WERI-Rb-1 (cell line): ENCODE measurements at places on chromosomes 2 and 18.
A peak's percentile ranks its signal among the peaks of the same experiment; 100 is the strongest.

DNA sequence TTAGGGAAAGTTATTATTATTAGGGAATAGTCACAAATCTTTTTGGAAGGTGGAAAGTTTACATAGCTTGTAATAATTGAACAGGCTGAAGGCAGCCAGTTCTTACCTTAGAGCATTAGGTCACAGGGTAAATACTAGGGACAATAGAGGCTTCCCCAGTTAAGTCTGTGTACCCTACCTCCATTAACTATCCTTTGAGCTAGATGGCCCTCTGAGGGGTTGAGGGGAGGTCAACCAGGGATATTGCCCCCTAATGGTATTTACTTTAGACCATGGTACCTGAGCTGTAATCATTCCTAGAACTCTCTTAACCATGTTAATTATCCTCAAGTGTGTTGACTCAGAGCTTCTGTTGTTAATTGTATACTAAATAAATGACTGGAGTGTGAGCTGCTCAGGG lies 120.5 kb upstream of the SCN7A start:
- DNase-seq: no peak

GRCh38 chr2:23083966-23084365 lies 301.0 kb upstream of the KLHL29 start:
- no peak for DNase-seq

- peak; percentile 46 for DNase-seq
Observed at GRCh38 chr2:238060096-238060541, 682 bp upstream of the SCLY start.

DNA sequence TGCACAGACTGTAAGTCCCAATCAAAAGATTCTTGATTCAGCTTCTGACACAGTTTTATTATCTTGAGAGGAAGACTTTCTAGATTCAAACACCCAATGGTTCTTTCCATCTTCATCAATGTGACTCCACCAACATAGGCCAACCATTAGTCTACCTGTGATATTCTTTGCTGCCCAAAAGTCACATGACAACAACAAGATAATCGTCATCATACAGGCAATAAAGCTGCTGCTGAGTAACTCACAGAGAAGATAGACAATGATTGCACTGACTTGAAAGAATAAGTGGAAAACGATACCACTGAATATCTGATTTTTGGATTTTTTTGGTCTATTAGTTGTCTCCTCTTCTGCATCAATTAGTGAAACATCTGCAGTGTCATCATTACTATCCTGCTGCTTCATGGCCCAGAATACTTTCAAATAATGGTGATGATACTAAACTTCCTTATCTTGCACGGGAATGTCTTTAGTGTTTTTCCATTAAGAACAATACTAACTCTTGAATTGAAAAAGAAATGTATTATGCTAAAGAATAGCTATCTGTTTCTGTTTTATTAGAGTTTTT lies 19.5 kb downstream of the M1AP start:
- DNase-seq: no peak

- DNase-seq: no peak
Observed at GRCh38 chr2:30770816-30771576, 36.2 kb downstream of the CAPN13 start.

GRCh38 chr2:79511320-79511951 lies 1.4 kb upstream of the CTNNA2 start:
- DNase-seq: no peak

- no peak for DNase-seq
Observed at GRCh38 chr2:108390340-108390739, 12.6 kb downstream of the SULT1C4 start.

- no peak for DNase-seq
Observed at GRCh38 chr2:11305958-11306357, 38.5 kb downstream of the ROCK2 start.
